COR-L47 (cell line): ENCODE measurements at places on chromosomes 4 and X.

GRCh38 chrX:47321823-47322371, 48.5 kb upstream of the ZNF157 start:
- no peak for DNase-seq

- no peak for DNase-seq
Measured at GRCh38 chrX:8242431-8243020, 71.5 kb upstream of the VCX2 start.

- DNase-seq = peak; percentile 53
Measured at GRCh38 chrX:101617211-101618191, at the start of gene ARMCX6. TSS of gene ARMCX6 (minus strand) at chrX:101618000. CDS start at chrX:101616620, 1,380 bp downstream.

GRCh38 chr4:184420881-184421416, 53.4 kb downstream of the IRF2 start:
- no peak for DNase-seq

DNA sequence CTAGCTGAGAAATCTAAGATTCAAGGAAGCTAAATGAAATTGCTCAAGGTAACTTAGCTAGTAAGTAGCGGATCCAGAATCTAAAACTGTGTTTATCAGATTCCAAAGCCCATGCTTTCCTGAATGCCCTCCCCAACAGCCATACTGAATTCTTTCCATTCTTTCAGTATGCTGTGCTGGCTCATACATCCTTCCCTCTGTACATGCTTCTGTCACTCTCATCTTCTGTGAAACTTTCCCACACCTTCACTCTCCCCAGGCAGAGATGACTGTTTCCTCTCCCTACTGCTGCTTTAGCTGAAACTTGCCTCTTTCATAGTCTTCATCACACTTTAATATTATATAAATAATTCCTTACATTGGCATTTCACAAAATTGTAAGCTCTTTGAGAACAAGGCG, 39.3 kb upstream of the SMARCAD1 start:
- DNase-seq = no peak
